Activated CD4-positive, alpha-beta memory T cell treated with anti-CD3 and anti-CD28 coated beads for 36 hours (primary cell): ENCODE measurements at places on chromosomes 7 and 10. TPM values are rescaled to one million over a fixed set of nuclear protein-coding genes. Genes with fewer than 3 reads are reported as not detected.

The AGAP6 gene
- total RNA-seq: 11.8 TPM

The SLC29A3 gene
- total RNA-seq: 3.0 TPM

GRCh38 chr7:22435720-22436119 lies 64.3 kb downstream of the STEAP1B start:
- no peak for DNase-seq

- no peak for DNase-seq
Measured at GRCh38 chr10:32298075-32298812, 48.7 kb downstream of the EPC1 start.

GRCh38 chr7:82410461-82410860 lies 33.1 kb downstream of the CACNA2D1 start:
- no peak for DNase-seq
